MCF 10A (cell line): ENCODE measurements at places on chromosomes 6 and 20. TPM values are rescaled to one million over a fixed set of nuclear protein-coding genes. Genes with fewer than 3 reads are reported as not detected.

The TTI1 gene
- 17.1 and 18.3 TPM in 2 replicates for total RNA-seq

- no peak overlapping the region for H3K27ac ChIP-seq
- H3K4me3 ChIP-seq, result no peak overlapping the region
- H3K4me1 ChIP-seq, result peaks cover 13% of the 10 kb centered on the region
- no peaks in the 10 kb centered on the region for H3K27me3 ChIP-seq
Observed at GRCh38 chr6:43383021-43383667, 13.7 kb upstream of the ZNF318 start.

- H3K4me1 ChIP-seq, result peaks cover 6% of the 10 kb centered on the region
- H3K27me3 ChIP-seq, result no peaks in the 10 kb centered on the region
- no peak for DNase-seq
- H3K27ac ChIP-seq, result no peak overlapping the region
- peaks cover 41% of the 10 kb centered on the region for H3K36me3 ChIP-seq
- no peak overlapping the region for H3K4me3 ChIP-seq
Observed at GRCh38 chr6:15526212-15526701, 136.6 kb downstream of the DTNBP1 start.

DNA sequence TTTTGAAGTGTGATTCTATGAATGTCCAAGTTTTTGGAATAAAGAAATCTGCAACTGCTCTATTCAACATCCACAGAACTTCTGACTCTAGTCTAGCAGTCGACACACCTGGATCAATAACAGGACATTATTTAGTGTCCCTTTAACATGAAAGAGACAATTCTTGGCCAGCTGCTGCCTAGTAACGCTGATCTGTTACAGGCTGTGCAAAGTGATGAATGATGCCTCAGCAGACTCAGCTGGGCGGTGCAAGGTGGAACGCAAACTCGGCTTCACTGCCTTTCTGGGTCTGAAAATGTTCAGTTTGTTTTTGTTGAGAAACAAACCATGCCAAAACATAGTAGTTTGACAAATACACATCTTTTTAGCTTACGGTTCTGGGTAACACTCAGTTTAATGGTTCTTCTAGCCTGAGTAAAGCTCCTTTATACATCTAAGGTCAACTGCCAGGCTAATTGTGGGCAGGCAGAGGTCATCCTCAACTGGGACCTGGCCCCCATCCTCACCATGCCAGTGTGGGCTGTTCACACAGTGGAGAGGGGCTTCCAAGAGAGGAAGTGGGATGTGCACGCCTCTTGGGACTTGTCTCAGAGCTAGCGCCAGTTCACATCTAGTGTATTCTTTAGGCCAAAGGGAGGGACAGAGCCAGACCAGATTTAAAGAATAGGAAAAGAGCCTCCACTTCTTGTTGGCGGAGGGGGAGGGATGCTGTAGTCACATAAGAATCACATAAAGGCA lies 879.7 kb downstream of the QKI start:
- no peaks in the 10 kb centered on the region for H3K27me3 ChIP-seq

DNA sequence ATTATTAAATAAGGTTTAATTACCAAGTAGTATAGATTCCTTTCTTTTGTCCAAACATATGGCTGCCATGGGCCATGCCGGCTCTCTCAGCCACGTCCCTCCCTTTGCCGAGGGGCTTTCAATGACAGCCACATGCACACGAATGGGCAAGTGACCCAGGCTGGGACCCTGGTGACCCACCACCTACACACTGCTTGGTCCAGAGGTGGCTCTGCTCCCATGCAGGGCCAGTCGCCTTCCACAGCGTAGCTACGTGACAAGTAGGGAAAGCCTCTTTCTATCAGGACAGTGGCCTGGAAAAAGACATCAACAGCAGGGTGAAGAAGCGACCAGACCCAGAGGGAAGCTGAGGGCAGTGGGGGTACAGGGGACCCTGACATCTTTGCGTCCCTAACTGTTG lies 152.8 kb upstream of the CST7 start:
- H3K4me3 ChIP-seq, result no peak overlapping the region
- no peaks in the 10 kb centered on the region for H3K27me3 ChIP-seq
- no peaks in the 10 kb centered on the region for H3K4me1 ChIP-seq

DNA sequence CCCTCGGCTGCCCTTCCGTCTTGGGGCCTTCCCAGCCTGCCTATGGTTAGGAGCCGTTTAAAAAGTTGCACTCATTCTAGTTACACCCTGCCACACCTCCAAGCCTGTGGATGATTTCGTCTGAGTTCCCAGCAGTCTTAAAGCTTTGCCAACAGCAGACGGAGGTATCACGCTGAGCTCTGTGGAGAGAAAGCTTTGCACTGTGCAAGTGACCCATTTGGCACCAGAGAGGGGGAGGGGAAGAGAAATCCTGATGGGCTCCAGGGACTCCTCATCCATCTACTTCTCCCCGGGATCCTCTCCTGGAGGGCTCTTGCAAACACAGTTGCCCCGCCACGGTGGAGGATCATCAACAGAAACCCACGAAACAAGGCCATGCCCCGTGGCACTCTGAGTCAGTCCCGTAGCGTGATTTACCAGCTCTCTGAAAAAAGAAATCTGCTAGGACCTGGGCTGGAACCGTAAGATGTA lies 98.8 kb upstream of the CITED2 start:
- H3K4me3 ChIP-seq, result no peak overlapping the region
- no peak for DNase-seq
- no peaks in the 10 kb centered on the region for H3K27me3 ChIP-seq
- H3K27ac ChIP-seq, result no peak overlapping the region

DNA sequence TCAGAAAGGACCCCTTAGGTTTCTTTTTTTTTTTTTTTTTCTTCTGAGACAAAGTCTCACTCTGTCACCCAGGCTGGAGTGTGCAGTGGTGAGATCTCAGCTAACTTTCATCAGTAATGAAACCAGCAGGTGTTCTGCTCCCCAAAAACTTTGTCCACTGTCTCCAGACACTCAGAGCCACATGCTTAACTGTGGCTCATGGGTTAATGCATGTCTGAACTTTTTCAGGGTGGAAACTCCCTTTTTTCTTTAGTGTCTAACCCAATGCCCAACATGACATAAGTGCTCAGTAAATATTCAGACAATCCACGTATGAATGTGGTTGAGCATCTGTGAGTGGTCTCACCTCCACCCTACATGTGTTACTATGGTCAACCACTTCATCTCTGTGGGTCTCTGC lies 45.4 kb downstream of the MYB start:
- no peaks in the 10 kb centered on the region for H3K36me3 ChIP-seq
- no peaks in the 10 kb centered on the region for H3K27me3 ChIP-seq
- no peak overlapping the region for H3K4me3 ChIP-seq
- H3K4me1 ChIP-seq, result no peaks in the 10 kb centered on the region
- no peak for DNase-seq
- H3K27ac ChIP-seq, result no peak overlapping the region

DNA sequence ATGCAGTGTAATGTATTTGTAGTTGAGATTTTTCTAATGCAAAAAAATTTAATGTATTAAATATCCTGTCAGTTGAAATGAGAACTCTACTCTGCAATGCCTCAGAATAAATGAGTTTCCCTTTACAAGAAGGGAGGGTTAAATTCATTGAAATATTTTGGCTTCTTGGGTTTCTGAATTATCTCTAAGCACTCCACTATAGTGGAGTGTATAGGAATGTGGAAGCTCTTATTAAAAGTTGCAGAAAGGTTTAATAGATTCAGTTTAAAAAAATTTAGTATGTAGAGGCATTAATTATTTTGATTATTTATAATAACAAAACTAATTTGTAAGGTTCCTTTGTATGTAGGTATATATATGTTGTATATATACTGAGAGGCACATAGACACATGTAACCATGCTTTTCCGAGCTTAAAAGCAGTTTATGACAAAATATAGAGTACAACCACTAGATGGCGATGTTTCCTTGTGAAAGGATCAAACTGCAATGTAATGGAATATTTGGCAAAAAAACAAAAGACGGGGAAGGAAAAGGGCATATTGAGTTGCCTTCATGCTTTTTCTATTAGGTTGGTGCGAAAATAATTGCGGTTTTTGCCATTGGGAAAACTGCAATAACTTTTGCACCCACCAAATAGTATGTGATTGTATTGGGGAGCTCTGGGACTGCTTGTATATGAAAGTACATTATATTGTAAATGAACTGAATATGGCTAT lies 144.2 kb downstream of the MYO6 start:
- no peak overlapping the region for H3K4me3 ChIP-seq
- DNase-seq, result peak; percentile 72
- peaks cover 13% of the 10 kb centered on the region for H3K36me3 ChIP-seq
- no peak overlapping the region for H3K27ac ChIP-seq
